ENCODE measurements at places on chromosomes 7 and 10. TPM values are rescaled to one million over a fixed set of nuclear protein-coding genes. Genes with fewer than 3 reads are reported as not detected.

The RBP3 gene
- not detected for total RNA-seq

The SSMEM1 gene
- not detected for total RNA-seq

The BTBD16 gene
- total RNA-seq: not detected

The CRHR2 gene
- total RNA-seq: 0.19 TPM

The MDH2 gene
- 73.4 TPM for total RNA-seq

The RAMP3 gene
- not detected for total RNA-seq

The PLPP4 gene
- total RNA-seq: 0.90 TPM

The NKX2-3 gene
- not detected for total RNA-seq

The GNGT1 gene
- total RNA-seq: 0.06 TPM

The BMPER gene
- 0.74 TPM for total RNA-seq

The MGAM2 gene
- 0.12 TPM for total RNA-seq

The CFAP70 gene
- 1.1 TPM for total RNA-seq

The RGR gene
- 1.9 TPM for total RNA-seq

The ZNF25 gene
- total RNA-seq: 3.3 TPM

DNA sequence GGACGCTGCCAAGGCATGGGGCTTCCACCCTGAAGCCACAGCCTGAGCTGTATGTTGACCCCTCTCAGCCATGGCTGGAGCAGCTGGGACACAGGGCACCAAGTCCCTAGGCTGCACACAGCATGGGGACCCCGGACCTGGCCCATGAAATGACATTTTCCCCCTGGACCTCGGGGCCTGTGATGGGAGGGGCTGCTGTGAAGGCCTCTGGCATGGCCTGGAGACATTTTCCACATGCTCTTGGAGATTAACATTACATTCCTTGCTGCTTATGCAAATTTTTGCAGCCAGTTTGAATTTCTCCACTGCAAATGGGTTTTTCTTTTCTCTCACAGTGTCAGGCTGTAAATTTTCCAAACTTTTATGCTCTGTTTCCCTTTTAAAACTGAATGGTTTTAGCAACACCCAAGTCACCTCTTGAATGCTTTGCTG, 463.6 kb downstream of the ZWINT start:
- DNase-seq: peak; percentile 34

GRCh38 chr10:26951650-26952049, 90.9 kb upstream of the ABI1 start:
- no peak for DNase-seq

DNA sequence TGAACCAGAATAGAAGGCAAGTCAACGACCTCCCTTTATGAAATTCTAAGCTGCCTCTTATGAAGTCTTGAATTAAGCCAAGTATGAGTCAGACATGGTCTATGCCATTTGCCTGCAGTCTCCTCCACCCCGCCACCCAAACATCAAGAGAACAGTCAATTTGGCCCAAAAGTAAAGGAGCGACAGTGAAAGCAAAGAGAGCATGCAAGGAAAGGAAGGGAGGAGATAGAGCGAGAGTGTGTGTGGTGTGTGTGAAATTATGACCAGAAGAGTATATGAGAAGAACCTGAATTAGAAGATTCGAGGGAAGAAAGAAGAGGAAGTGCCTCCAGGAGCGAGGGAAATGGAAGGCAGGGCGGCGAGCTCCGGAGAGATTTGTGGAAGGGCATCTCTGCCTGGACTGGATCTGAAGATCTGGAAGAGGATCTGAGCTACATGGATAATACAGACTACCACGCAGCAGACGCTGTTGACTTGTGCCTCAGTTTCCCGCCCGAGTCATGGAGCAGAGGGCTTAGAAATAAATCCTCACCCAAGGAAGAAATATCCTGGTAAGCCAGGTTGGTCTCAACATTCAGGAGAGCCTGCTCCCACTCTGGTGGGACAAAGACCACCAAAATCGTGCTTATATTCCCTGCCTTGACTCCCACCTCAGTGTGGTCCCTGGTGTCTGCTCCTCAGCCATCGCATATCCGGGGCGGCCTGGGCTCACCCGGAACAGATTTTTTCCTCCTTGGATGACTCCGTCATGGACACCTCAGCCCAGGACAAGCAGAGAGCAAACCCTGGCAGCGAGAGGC, 459 bp downstream of the ZDHHC6 start:
- DNase-seq: no peak

DNA sequence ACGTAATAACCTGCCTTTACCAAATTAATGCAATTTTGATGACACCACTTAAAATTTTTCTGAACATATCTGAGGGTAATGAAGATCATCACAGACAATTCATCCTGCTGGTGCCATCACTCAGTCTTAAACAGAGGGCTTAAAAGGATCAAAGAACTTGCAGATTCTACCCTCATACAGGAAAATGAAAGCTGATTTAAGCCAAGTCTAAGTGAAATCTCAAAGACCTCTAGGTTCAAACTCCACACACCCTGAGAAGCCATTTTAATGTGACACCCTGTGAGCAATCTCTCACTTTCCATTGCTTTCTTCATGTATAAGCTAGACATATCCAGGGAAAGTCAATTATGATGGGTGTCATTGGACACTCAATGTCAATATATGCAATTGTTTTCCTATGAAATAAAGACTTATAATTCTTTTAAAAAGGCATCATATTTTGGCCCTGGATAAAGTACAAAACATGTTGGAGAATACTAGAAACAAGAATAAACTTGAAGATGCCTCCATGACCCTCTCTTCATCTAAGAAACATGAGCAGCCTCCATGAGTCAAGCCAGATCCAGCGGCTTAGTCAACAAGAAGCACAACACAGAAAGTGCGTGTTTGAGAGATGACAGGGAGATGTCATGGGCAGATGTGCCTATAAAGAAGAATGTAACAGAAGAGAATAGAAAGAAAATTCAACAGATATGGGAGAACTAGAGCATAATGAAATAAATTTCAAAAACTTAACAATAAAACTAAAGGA, 291.9 kb downstream of the PARD3 start:
- DNase-seq: no peak

DNA sequence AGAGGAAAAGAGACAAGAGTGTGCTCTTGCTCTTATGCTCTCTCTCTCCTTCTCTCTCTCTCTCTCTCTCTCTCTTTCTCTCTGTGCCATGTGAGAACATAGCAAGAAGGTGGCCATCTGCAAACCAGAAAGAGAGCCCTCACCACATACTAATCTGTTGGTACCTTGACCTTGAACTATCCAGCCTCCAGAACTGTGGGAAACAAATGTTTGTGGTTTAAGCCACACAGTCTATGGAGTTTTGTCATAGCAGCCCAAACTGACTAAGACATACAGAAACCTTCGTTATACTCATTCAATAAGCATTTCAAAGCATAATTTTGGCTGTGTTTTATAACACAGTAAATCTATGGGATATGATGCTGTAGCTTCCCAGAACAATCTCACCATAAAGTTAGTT, 56.4 kb upstream of the PLPP4 start:
- DNase-seq: no peak

GRCh38 chr7:154832557-154833138, 170.3 kb downstream of the PAXIP1 start:
- peak; percentile 72 for DNase-seq

DNA sequence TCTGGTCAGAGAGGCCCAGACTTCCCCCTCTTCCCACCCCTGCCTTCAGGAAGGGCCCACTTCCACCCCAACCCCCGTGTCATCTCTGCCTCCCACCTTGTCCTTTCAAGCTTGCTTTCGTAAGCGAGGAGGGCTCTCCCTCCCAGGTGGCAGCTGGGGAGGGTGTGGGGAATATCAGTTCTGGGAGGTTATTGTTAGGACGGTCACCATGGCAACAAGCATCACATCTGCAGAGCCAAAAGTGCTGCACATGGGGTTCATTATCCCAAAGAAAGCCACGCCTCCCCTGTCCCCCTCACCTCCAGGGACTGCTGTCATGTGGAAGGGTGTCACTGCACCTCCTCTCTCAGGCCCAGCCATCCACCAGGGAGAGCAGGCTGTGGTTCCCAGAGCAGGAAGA, 2.6 kb upstream of the CAMK2B start:
- no peak for DNase-seq

GRCh38 chr10:132137111-132138072, 49.4 kb upstream of the DPYSL4 start:
- DNase-seq: no peak

GRCh38 chr10:113447278-113447677, 105.6 kb upstream of the HABP2 start:
- DNase-seq: no peak

- DNase-seq: no peak
Measured at GRCh38 chr7:128055637-128056036, 24.4 kb upstream of the LRRC4 start.

DNA sequence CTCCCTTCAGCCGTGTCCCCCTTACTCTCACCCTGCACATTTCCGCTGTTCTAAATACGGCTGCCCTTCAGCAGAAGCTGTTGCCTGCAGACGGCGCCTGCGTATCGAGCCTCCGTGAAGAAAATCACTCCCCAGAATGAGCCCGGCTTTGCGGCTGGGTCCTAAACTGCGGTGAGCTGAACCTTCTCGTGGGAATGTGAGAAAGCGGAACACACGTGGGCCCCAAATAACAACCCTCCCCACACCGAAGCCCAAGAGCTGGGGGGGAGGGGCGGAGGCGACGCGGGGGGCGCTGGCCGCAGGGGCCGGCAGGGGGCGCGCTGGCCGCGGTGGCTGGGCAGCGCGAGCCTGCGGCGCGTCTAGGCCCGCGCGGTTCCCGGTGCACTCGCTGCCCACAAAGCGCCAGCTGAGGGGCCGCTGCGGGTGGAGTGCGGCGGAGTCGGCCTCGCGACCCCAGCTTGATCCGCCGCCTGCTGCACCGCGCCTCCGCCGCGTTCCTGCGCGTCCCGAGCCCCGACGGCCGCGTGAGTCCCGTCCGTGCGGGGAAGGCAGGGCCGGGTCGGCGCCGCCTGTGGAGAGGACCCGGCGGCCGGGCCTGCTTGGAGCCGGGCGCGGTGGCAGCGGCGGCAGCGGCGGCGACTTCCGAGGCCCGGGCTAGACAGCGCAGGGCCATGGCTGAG, at the start of gene ZNF398:
TSS of gene ZNF398 (plus strand) at position 382 of the 680 bp plus-strand sequence. CDS start at position 672, 290 bp downstream.
- DNase-seq: peak; percentile 92

DNA sequence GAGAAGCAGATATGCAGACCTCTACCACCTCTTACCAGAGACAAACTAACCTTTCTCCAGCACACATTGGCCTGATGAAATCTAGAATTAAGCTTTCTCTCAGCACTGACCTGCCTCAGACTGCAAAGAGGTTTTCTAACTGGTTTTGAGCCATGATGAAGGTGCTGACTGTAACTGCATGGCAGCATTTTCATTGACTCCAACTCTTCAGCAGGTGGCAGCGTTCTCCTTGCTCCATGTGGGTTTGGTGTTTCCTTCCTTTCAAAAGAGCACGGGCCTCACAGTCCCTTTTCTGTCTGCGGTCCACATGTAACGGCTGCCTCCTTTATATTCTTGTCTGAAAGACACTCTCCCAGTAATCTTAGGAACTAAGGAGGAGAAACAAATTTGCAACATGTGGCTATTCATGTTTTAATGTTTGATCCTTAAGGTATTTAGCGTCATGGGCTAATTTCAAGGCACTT, 12.6 kb downstream of the KLLN start:
- peak; percentile 82 for DNase-seq

DNA sequence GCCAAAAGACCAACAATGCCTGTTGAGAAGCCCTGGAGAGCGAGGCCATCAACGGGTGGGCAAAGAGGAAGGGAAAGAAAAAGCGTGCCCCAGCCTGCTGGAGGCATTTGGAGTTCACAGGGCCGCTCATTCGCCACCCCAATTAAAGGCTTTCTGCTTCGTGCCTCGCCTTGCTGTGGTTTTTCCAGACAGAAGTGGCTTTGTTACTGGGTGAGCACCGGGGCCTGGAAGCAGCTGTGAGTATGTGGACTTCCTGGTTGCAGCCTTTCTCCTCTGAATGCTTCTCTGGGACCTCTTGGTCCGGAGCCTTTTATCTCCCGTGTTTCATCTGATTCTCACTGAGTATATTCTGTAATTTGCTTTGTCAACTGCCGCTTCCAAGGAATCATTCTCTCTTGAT, 118.1 kb upstream of the EGR2 start:
- DNase-seq: no peak

GRCh38 chr10:803041-803741, 113.7 kb upstream of the DIP2C start:
- DNase-seq: no peak

GRCh38 chr10:106938513-106938912, 226.0 kb downstream of the SORCS1 start:
- no peak for DNase-seq

Data from neural progenitor cell (in vitro differentiated cells).